ENCODE measurements at places on chromosomes 5 and 9.
A peak's percentile ranks its signal among the peaks of the same experiment; 100 is the strongest.

DNA sequence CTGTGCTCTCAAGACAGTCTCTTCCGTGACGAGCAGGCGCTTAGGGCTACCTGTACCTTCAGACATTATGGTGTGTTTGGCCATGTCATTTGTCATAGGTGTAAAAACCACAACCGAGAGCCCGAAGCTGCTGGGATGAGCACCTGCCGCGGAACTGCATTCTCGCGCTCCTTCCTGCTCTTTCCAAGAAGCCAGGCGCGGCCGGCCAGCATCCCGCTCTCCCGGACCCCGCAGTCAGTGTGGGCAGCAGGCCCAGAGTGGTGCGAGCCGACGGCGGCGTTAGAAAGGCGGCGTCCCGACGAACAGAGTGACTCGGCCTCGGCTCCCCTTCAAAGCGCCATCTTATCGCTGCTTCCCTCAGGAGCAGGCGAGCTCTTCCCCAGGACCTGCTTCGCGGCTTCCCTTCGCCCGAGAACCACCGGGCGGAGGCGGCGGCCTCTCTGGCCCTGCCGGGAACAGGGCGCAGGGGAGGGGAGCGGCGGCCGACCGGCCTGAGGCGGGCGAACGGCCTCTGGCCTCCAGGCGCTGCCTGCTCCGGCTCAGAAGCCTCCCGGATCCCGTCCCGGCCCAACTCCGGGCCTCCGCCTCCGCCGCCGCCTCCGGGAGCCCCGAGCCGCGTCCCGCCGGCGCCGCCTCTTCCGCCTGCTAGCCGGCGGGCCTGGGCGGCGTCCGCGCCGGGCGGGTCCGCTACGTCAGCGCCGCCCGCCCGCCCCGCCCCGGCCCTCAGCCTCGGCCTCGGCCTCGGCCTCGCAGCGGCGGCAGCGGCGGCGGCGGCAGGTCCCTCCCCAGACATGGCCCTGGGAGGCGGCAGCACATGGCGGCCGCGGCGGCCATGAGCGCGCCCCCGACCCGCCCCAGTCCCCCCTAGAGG is at the start of gene FAM120A:
FAM120A (plus strand) TSS at position 741 of the 871 bp plus-strand sequence. CDS start 231 bp downstream, outside the sequence.
- peak; percentile 66 for DNase-seq

DNA sequence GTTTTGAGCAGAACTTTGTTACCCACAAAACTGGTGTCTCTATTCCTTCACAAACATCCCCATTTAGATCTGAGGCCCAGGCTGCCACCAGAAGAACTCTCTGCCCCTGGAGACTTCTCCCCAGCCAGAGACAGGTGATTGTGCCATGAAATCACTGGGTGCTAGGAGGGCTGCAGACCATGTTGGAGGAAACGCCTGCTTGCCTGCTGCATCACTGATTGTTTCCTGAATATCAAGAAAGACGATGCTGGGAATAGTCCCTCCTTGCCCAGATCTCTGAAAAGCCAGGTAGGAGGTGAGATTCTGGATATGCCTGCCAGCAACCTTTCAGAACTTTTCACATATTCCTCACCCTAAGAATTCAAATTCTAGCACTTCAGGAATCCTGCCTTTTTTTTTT is 8.1 kb downstream of the ZNF366 start:
- DNase-seq = no peak

- DNase-seq = no peak
These were observed 42.1 kb downstream of the WDR41 start for GRCh38 chr5:77449981-77450380.

DNA sequence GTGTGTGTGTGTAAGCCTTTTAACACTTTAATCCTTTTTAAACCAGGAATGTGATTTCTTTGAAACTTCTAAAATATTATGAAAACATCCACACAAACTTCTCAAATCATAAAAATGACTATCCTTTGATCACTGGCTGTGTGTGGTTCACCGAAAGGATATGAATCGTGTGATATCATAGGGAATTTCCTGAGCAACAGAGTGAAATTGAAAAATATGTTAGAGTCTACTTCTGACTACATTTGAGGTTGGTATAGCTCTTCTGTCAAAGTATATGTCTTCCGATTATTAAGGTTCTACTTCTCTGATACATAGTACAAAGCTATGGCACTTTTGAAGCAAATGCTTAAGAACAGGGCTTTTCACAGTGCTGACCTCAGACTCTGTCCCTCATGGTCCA is 40.3 kb downstream of the RGMB start:
- no peak for DNase-seq

GRCh38 chr5:5667136-5667554 is 244.7 kb downstream of the ICE1 start:
- DNase-seq = no peak

GRCh38 chr5:178346607-178347334 is 114.2 kb upstream of the PHYKPL start:
- no peak for DNase-seq

DNA sequence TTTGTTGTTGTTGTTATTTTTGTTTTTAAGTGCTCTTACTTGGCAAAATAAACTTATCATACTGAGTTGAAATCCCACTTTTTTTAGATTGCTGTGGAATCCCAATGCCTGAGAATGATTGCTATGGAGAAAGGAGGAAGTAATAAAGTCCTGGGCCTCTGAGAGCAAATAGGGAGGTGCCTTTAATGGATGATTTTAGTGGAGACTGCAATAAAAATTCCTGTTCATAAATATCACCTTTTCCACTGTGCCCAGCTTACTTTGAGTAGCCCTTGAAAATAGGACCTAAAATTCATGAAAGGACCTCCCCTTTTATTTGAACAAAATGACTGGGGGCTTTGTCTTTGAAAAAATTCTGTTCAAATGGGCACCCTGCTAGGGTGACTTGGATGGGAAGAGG is 21.8 kb upstream of the ANKH start:
- no peak for DNase-seq

DNA sequence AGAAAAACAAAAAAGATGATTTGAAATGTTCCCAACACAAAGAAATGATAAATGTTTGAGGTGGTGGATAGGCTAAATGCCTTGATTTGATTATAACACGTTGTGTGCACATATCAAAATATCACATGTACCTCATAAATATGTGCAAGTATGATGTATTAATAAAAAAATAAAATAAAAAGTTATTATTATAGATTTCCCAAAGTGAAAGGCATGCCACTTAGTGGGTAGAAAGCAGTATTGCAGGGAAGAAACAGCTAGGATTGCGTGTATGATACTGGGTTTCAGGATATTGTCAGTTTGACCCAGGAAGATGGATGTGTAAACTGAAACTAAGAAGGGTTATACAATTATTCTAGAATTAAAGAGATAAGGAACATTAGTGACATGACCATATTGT is 3.6 kb upstream of the TMEM38B start:
- DNase-seq = no peak

DNA sequence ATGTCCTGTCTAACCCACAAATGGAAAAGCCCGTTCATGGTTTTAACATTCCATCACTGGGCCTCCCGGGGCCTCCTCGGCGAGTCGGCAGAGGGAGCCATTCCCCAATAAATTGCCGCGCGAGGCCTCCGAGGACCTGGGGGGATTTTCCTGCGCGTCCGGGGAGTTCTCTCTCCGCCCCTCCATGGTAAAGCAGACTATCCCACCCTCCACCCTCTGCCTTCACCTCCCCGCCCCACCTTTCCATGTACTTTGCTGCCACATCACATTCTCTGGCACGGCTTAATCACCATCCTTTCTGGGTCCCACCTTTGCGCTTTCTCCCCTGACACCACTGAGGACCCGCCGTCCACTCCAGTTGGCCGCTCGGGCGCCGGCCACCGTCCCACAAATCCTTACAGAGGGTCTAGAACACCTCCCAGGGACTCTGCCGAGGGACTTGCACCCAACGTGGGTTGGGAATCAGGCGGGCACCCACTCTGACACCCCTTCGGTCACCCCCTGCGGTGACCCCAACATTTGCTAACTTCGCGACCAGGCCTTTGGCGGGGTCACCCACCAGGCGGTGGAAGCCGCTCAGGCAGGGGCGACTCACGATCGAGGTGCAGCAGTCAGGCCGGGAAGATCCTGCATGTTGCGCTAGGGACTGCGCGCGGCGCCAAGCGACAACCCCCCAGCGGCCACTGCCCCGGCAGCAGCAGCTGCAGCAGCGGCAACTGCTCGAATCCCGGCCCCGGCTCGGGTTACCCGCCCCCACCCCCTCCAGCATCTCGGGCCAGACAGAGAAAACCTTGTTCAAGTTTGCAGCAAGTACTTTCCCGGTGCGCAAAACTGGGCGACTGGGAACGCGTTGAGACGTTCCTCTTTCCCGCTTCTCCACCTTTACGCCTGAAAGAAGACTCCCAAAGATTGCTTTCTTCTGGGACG is at the start of gene MEGF10:
MEGF10 (plus strand) TSS at position 778 of the 927 bp plus-strand sequence. CDS start 40,513 bp downstream, outside the sequence.
- no peak for DNase-seq

DNA sequence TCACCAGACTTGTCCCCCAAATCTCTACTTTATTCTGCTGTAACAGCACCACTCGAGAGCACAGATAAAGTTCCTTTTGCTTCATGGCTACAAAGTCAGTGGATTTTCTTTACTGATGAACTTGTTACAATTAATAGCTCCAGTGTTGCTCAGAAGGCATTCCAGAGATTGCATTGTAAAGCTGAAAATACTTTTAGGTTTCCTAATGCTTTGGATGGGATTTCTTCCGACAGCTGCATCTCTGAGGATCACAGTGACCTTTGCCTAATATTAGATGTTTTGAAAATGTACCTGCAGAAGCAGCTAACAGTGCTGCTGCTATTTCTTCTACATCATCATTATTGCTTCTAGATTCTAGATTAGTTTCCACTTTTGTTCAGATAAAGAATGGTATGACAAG is 58.8 kb upstream of the TMEM171 start:
- no peak for DNase-seq

DNA sequence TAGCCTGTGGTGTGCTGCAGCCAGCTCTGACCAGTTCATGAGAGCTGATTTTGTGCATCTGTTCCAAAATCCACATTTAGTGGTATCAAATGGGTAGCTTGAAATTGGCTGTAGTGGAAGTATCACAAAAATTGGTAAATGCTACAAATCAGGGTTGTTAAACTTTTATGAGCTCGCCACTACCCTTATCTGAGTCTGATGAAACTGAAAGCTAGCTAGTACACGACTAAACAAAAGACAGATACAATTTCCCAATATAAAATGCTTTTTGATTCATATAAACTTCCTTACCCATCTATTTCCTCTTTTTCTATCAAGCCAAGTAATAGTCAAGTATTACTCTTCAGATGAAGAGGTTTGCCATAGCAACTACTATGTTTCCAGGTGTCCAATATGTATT is 392.0 kb downstream of the TMEM161B start:
- no peak for DNase-seq

- DNase-seq = no peak
These were observed 220.7 kb upstream of the TMEM161B start for GRCh38 chr5:88489364-88489763.

- no peak for DNase-seq
These were observed 26.2 kb downstream of the CARNMT1 start for GRCh38 chr9:75001719-75002421.

DNA sequence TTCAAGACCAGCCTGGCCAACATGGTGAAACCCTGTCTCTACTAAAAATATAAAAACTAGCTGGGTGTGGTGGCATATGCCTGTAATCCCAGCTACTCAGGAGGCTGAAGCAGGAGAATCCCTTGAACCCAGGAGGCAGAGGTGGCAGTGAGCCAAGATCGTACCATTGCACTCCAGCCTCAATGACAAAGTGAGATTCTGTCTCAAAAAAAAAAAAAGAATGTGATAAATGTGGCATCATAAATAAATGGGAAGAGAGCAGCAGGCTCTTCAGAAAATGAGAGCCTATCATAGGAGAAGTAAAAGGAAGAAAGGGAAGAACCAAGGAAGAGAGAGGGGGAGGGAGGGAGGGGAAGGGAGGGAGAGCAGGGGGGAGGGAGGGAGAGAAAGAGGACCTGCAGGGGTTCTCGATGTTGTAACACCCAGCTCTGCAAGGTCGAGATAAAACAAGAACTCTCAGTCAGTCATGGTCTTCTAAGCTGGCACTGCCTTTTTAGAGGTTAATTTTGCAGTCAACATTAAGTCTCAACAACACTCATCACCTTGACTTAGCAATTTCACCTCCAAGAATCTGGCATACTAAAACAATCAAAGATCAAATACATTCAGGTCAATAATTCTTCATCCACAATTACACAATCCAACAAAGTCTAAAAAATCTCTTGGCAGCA is 68.7 kb upstream of the SIMC1 start:
- no peak for DNase-seq

DNA sequence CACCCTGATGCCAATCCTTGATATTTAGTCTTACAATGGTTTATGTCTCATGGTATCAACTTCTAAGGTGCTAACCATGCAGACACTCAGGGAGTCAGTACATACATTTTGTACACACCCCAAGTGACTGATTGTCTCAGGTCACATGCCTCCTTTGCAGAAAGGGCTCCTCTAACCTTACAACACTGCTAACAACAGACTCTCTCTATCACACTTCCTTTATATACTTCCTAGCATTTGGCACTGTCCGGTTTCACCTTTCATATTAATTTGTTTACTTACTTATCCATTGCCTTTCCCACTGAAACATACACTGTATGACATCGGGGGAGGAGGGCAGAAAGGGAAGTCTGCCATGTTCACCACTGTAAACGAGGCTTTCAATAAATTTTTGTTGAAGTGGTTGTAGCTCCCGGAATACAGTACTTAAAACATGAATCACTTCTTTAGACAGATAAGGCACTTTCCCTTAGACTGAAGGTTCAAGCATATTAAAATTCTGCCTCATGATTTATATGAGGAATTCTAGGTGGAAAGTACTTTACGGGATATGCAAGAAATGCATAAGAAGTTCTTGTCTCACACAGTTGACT is 20.6 kb downstream of the EMB start:
- DNase-seq = no peak

DNA sequence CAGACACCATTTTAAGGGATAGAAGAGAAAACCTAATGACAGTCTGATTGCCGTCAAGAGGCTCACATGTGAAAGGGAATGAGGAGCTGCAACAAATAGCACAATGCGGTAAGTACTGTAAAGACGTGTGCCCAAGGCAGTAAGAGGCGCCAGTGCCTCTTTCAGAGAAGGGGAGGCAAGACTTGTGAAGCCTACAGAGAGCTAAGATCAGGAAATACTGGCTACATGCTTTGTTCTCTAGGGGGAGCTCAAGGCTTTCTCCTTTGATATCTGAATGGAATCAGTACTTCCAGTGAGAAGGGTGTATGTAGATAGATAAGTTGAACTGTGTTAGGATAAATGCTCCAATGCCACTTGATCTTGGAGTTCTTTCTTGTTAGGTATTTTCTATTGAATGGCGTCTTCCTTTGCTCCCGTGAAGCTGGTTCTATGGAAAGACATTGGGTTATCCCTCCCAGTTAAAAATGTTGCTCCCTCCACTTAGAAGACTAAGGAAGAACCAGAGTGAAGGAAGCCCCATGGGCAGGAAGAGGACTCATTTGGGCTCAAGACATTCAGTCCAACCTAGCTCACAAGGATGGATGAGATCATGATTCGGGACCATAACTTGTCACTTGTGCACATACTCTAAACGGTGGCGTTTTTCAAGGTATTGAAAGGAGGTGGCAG is 23.5 kb upstream of the ALDOB start:
- DNase-seq = no peak

DNA sequence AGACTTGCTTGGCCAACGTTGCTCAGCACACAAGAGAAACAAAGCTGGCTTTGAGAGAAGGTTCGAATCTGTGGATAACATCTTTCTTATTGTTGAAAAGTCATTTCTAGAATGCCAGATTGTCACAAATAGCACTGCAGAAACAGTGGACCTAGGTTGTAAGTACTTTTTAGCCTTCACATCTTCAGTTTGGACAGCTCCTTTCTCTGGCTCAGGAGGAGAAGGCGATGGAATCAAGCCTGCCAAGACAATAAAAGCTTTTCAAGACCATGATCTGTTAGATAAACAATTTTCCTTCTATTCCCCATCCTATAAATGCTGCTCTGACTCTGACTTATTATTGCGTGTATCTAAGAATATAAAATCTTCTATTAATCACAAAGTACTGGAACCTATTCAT is 615.2 kb upstream of the SEMA6A start:
- no peak for DNase-seq

- DNase-seq = no peak
These were observed 46.4 kb downstream of the ERP44 start for GRCh38 chr9:100052375-100052774.

Measured in stimulated activated CD4-positive, alpha-beta T cell treated with anti-CD3 and anti-CD28 coated beads, Interleukin-15, amount 100 ng/mL, for 1 hour (primary cell).